SW 1271 (cell line): ENCODE measurements at places on chromosomes 7 and 10.

GRCh38 chr10:8614054-8614565 lies 559.6 kb downstream of the GATA3 start:
- no peak for DNase-seq

DNA sequence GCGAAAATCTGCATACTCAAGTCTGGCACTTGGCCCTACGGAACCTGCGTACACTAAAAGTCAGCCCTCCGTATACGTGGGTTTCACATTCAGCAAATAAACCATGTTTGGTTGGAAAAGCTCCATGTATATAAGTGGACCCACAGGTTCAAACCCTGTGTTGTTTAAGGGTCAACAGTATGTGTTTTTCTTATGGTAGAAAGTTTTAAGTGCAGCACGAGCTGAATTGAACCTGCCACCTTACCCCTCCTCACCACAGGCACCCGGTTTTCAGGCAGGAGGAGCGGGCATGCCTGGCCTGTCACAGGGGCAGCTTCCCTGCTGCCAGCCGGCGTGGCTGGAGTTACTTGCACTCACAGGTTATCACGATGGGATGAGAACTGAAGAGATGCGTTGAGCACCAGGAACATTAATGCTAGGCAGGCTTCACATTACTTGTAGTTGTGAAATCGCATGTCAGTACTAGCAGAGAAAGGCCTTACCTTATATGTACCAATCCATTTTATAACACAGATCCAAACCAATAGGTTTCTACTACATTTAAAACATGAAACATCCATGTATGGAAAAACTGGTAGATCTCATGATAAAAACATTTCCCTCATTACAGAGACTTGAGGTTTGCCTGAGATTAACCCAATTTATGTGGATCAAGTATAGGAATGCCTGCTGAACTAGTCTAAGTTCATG lies 12.9 kb downstream of the INSIG1 start:
- no peak for DNase-seq

DNA sequence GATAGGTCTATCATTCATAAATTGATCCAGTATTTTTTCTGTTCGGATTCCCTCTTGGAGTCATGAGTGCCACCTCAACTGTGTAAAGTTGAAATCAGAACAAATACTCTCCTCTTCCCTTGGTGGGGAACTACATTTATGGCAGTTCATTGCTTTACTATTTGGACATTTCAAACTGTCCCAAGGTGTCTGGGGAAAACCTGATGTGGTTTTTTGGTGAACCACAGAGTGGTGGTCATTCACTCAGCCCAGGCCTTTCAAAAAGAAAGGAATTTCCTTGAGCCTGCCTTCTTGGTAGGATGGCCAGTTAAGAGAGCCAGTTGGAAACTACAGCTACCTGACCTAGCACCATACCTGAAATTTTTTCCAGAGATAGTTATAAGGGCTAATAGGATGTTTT lies 59.0 kb downstream of the ABCB1 start:
- DNase-seq, result no peak

- DNase-seq, result no peak
These were observed 7.7 kb upstream of the NDST2 start for GRCh38 chr10:73819081-73819480.

- DNase-seq, result no peak
These were observed 457 bp downstream of the ACADSB start for GRCh38 chr10:123009105-123009820.

GRCh38 chr10:119872860-119873681 lies 428 bp upstream of the MCMBP start:
- DNase-seq, result peak; percentile 43

DNA sequence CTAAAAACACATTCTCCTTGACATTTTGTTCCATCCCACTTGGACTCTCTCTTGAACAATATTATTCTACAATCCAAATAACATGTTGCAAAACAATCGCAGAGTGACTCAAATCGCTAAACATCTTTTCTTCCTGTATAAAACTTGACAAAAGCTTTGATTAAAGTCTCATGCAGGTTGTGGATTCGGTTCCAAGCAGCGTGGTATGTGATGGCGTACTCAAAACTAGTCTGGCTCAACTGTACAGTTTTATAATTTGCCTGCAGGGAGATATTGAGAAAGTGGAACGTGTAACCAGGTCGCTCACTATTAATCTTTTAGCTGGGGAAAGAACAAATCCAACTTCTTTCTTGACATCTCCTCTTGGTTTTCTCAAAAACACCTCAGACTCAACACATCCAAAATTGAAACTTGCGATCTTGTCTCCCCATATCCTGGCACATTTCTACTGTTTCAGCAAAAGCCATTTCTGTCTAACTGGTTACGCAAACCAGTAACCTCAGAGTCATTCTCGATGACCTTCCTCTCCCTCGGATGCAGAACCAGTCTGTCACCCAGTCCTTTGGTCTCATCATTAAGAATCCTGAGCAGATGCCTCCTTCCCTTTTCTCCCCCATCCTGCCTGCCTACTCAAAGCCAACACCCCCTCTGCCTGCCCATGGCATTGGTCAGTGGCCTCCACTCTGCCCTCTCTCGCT lies 100.1 kb downstream of the CACNB2 start:
- no peak for DNase-seq

DNA sequence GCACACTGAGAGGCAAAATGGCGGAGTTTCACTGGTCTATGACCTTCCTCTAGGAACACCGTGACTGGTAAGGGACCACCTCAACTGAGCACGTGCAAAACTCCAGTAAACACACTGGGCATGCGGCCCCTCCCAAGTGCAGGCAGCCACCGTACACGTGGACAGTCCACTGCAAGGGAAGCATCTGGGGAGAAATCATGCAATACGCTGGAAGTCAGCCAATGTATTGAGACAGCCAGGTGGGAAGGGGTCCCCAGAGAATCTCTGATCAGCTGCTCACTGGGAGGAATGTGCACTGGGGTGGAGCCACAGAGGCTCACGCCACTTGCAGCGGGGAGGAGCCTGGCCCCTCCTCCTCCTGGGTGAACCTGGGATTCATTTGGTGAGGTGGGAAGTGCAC lies 49.3 kb downstream of the CFAP46 start:
- DNase-seq, result no peak

DNA sequence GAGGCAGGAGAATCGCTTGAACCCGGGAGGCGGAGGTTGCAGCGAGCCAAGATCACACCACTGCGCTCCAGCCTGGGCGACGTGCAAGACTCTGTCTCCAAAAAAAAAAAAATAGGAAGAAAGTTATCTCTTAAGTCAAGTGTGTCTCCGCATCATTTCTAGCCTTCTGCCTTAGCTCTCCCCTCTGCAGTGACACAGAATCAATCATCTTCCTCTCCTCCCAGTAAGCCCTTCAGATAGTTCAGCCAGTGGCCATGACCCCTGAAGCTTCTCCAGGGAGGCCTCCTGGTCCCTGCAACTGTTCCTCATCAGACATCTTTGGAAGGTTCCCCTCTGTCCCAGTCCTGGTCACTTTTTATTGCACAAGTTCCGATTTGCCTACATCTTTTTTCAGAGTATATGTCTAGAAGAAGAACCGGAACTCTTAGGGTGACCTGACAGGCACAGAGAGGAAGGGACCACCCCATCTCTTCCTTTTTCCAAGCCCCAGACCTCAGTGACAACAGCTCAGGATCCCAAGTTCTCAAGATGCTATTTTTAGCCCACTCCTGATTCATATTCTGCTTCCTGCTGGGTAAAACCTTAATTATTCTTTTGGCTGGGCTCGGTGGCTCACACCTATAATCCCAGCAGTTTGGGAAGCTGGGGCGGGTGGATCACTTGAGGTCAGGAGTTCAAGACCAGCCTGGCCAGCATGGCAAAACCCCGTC lies 6.6 kb upstream of the RHBDD2 start:
- DNase-seq, result no peak

DNA sequence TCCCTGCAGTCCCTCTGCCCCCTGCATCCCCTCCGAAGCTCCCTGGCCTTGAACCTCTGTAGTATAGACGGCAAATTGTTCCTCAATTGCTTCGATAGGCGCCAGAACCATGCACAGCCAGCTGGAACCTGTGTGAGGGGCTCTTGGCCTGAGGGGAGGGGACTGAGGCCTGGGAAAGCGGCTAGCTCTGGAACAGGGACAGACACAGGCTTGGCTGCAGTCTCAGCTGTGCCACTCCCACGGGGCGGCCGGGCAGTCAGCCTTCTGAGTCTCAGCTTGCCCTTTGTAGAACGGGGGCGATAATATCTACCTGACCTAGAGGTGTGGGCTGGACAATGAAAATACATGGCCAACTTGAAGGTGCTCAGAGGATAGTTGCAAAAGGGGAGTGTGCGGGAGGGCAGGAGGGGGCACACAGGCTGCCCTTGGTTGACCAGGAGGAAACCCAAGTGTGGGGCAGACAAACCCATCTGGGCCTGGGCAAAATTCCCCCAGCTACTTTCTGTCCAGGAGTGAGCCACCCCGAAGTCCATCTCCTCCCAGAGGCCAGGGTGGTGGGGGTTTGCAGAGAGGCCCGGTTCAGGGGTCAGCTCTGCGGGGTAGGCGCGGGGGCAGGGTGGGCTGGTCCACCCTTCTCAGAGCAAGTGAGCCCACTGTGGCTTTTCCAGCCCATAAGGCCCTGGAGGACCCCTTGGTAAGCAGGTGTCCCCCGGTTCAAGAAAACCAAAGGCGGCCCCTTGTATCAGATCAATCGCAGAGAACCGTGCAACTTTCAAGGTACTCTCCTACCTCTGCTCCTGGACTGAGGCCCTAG lies 4.6 kb downstream of the CRYGN start:
- no peak for DNase-seq
